Stimulated activated CD4-positive, alpha-beta T cell treated with anti-CD3 and anti-CD28 coated beads, Interleukin-2, amount 100 ng/mL, for 48 hours (primary cell): ENCODE measurements at places on chromosomes 12 and 14.

- no peak for DNase-seq
Observed at GRCh38 chr14:100386121-100386520, 63.0 kb downstream of the SLC25A47 start.

DNA sequence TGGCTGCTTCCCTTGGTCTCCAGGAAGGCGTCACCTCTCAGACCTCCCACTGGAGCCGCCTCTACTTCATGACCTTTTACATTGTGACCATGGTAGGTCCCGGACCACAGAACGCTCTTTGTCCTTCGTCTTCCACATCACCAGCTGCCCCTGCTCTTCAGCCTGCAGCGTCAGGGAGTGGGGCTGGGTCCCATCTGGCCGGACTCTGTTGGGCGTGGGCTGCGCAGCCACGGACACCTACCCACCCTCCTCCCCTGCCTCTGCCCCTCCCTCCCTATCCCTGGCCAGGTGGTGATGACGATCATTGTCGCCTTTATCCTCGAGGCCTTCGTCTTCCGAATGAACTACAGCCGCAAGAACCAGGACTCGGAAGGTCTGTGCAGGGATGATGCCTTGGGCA is 43.3 kb downstream of the SLC8B1 start:
- no peak for DNase-seq

GRCh38 chr12:52147367-52147963 is 44.3 kb downstream of the KRT80 start:
- DNase-seq, result no peak

DNA sequence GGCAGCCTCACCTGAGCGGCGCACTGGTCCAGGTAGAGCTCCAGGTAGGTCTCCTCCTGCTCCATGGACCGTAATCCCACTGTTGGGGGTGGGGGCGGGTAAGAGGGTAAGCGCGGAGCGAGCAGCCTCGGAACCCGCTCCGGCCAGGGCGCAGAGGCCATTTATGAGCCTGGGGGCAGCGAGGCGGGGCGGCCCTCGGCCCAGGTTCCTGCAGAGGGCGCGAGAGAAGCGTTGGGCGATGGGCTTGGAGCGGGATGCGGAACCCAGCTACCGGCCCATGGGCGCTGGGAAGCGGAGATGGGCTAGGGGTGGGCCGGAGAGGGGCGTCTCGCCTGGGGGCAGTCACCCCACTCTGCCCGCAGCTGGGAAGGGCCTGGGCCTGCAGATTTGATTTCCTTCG is at the start of gene TBPL2:
Gene TBPL2, minus strand, starts transcription at position 232 of the 400 bp plus-strand sequence. Its CDS starts 167 bp downstream, at position 65.
- DNase-seq, result no peak

GRCh38 chr14:78469947-78470346 is 299.8 kb downstream of the NRXN3 start:
- DNase-seq, result no peak

DNA sequence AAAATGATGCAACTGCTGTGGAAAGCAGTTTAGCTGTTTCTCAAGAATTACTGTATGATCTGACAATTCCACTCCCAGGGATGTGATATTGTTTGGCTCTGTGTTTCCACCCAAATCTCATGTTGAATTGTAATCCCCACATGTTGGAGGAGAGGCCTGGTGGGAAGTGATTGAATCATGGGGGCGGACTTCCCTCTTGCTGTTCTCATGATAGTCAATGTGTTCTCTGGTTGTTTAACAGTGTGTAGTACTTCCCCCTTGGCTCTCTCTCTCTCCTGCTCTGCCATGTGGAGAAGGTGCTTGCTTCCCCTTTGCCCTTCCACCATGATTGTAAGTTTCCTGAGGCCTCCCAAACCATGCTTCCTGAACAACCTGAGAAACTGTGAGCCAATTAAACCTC is 93.4 kb upstream of the CPM start:
- no peak for DNase-seq

GRCh38 chr14:53450871-53451270 is 297.7 kb upstream of the DDHD1 start:
- DNase-seq, result no peak

GRCh38 chr12:58163021-58163420 is 221.7 kb downstream of the ATP23 start:
- DNase-seq, result no peak

- DNase-seq, result no peak
Observed at GRCh38 chr12:120223458-120224303, 22.8 kb upstream of the RPLP0 start.

GRCh38 chr14:53957739-53958138 is 1.1 kb upstream of the BMP4 start:
- no peak for DNase-seq

DNA sequence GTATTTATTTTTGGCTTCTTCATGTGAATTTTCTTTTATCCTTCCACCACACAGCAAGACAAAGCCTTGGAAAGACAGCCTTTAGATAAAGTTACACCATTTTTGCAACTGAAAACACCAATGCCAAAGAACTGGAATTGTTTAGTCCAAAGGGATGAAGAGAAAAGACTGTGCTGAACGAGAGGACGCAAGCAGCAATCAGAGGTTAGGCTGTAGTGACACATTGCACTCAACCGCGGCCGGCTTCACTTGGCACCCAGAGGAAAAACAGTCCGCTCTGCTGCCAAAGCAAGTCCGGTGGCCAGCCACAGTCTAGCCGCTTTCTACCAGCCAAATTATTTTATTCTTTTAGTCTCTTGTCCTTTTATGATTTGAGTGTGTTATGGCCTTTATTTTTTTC is 49.1 kb upstream of the KCNJ8 start:
- DNase-seq, result no peak

DNA sequence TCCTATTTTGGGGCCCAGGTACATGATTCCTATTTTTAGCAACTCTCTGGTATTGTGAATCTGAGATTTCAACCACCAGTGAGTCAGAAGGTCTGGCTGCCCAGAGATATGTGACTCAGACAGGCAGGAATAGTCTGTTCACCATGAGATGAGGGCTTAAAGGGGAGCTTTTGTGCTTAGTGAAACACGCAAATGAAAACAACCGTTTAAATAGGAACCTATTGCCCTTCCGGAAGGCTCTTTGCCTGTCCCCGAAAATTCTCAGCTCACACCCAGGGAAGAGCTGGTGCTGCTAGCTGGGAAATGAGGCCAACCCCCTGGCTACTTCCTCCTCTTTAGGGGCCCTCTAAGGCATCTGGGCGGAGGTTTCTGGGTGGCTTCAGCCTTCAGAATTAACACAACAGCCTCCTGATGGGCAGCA is 283.6 kb downstream of the CACNA1C start:
- DNase-seq, result no peak

DNA sequence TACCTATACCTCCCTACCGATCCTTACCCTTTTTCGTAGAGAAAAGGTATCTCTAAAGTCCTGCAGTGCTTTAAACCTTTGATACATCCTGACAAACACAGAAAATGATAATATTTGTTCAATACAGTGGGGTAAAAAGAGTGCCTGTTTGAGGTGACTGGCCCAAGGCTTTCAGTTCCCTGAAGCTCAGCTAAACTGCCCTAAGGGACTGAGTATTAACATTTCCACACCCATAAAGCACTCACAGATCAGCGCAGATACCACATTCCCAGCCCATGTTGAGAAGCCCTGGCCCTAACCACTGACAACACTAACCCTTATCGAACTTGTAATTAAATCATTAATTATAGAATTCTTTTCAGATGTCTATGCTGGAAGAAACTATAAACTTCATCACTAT is 108.7 kb downstream of the DIP2B start:
- DNase-seq, result no peak

GRCh38 chr12:122116707-122117535 is 38.4 kb downstream of the MLXIP start:
- no peak for DNase-seq

DNA sequence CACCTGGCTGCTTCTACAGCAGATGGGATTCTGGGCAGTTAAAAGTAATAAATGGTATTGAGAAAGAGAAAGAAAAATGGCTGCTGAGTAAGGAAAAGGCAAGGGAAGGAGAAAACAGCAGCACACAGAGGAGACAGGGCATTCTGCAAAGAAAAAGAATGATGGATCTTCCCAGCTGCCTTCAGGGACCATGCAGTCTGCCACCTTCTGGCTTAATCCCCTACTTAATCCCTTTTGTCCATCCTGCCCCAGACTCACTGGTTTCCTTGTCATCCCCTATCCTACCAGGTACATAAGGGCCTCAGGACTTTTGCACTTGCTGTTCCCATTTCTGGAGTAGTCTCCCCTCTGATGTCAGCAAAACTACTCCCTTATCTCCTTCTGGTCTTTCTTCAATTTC is 107.6 kb downstream of the GAS2L3 start:
- DNase-seq, result no peak

GRCh38 chr12:103422746-103423515 is 72.8 kb downstream of the C12orf42 start:
- no peak for DNase-seq

- DNase-seq, result no peak
Observed at GRCh38 chr14:69519204-69520100, 34.9 kb downstream of the PLEKHD1 start.

GRCh38 chr14:20503898-20504297 is 1.4 kb upstream of the RNASE10 start:
- DNase-seq, result no peak

- no peak for DNase-seq
Observed at GRCh38 chr14:71463807-71464206, 468.4 kb upstream of the RGS6 start.

DNA sequence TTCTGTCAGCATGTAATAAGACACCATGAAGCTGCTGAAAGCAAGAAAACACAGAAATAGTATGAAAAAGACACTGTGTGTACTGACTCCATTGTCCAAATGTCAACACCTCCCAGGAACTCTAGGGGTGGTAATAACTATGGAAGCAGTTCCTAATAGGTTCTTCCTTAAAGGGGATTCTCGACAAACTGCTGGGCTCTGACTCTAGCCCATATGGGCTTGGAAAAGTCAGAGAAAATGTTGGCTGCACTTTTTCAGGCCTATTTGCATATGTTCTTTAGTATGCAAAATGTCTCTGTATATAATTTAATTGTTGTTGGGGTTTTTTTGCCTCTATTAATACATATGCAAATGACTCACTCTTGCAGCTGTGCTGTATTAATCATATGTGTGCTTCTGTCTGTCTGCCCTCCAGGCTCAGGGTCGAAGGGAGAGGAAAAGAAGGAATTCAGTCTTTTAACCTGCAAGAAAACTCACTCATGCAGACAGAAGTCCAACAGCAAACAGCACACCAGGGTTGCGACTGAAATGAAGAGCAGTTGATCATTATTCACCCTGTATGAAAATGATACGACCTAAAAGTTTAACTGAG is 317.6 kb downstream of the SOX5 start:
- no peak for DNase-seq

DNA sequence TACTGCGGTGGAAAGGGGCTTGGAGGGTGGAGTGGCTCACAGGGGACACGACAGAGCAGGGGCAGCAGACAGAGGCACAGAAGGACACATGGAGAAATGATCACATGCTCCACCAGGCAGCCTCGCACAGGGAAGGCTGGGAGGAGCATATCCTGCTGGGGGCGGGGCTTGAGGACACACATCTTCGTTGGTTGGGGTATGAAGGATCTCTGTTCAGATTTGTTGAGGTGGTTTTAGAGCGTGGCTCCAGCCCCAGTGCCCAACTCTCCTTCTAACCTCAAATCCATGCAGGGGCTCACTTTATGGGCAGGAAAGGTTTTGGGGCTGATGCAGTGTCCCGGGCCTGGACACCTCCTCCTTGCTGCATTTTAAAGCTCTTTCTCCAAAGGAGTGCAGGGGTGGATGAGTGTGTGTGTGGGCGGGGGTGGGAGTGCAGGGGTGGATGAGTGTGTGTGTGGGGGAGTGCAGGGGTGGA is 733 bp upstream of the P3H3 start:
- DNase-seq, result peak; percentile 52

- DNase-seq, result no peak
Observed at GRCh38 chr12:116650062-116650461, 87.8 kb downstream of the SPRING1 start.

DNA sequence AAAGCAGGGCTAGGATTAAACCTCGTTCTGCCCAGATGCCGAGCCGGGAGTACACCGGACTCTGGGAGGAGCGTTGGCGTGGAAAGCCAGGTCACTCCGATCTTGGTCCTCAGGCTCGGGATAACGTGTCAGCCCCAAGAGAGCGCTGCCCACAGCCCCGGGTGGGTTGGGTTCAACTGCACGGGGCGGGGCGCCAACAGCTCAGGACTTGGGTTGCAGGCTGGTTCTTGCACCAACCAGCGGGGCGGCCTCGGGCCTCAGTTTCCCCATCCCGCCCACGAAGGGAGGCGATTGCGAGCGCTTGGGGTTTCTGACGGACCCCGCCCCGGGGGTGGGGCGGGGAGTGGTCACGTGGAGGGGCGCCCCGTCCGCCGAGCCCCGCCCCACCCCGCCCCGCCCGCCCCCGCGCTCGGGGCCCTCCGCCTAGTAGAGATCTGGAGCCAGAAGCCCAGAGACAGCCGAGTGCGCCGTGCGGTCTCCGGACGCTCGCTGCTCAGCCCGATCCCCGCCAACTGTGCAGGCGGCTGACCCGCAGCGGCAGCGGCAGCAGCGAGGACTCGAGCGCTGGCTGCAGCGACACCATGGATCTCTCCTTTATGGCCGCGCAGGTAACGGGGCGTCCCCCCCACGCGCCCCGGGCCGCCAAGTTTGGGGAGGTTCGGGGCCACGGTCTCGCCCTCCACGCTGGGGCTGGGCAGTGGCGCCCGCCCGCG is at the start of gene C14orf132:
Gene C14orf132, plus strand, starts transcription at position 443 of the 713 bp plus-strand sequence. Its CDS starts 139 bp downstream, at position 582.
- DNase-seq, result peak; percentile 52

DNA sequence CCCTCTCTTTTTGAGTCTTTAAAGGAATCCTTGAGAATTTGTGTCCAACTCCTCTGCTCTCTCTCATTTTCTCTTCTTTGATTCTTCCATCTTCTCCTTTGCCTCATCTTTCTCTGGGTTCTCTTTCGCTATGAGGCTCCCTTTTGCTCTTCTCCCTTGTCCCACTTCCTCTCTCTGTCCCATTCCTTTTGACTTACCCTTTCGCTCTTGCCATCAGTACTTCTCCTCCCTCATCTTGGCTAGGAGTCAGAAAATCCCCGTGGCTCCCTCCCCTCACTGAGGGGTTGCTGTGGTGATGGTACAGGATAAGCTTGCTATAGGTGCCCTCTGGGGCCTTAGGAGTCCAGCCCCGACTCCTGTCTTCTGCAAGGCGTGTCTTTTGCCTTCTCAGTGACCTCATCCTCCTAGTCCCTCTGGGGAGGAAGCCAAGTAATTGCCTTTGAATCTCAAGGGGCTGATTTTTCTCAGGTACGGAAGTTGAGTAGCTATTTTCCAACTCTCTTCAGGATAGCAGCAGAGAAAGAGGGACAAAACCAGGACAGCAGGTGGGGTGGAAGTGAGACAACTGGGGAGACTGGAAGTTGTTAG is 6.4 kb downstream of the PDE1B start:
- no peak for DNase-seq

- no peak for DNase-seq
Observed at GRCh38 chr12:131038961-131039950, 85.5 kb downstream of the ADGRD1 start.

GRCh38 chr14:92259613-92260357 is 63.2 kb upstream of the SLC24A4 start:
- no peak for DNase-seq
